ENCODE measurements at places on chromosomes 12 and 14.

DNA sequence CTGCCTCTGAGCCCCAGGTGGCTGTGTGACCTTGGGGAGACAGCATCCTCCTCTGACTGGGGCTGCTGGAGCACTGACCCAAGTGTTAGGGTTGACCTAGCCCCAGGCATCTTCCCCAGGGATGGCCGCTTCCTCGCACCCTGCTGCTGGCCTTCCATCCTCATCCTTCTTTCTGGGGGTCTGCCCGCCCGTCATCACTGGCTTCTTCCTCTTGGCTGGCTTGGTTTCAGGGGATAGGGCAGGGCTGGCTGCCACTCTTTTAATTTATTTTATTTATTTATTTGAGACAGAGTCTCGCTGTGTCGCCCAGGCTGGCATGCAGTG lies 3.5 kb downstream of the TEDC1 start:
- no peak for DNase-seq

DNA sequence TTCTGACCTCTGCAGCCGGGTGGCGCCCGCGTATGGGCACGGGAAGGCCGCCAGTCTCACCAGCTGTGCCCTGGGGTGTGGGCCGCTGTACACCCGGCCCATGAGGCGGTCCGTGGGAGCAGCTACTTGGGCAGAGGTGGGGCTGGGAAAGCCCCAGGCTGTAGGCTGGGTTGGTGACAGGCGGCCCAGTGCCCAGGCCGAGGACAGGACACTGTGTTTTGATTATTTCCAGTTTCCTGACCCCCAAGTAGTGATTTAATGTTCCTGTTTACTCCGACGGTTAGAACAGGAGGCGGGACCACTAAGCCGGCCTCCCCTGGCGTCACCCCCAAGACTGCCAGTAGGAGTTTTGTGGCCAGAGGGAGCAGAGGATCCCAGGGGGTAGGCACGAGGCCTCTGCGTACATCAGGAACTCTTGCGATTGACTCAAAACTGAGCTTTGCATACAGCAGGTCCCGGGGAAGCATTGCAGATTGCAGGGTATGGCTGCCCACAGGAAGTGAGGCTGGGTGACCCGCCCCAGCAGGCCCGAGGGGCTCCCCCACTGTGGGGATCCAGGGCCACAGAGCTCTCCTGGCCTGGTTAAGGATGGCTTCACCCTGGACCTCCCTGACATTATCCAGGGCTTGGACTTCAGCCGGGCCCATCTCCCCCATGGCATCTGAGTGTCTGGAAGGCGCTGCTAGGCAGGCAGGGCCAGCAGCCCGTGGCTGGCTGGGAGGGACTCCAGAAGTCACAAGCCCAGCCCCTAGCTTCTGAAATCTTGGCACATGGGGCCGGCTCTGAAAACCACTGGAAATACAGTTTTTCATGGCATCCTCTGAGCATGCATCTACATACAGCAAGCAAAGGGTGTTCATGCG lies 42.5 kb upstream of the DIO3 start:
- DNase-seq, result no peak

GRCh38 chr14:37021390-37021789 lies 151.0 kb downstream of the SLC25A21 start:
- no peak for DNase-seq

DNA sequence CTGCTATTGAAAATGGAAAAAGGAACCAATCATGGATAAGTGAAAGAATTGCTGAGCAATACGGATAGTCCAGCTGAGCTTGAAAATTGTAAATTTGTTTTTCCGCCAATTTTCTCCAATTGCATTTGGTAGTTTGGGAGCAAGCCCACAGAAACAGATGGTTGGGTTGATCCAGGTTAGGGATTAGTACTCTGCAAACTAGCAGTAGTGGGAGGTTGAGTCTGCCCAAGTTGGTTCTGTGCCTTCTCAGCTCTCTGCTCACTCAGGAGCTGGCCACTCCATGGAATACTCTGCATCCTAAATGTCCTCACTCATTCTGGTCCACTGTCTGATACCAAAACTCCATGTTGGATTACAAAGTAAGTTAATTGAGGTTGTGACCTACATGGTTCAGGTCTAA lies 361.1 kb upstream of the ATP2B1 start:
- DNase-seq, result no peak

DNA sequence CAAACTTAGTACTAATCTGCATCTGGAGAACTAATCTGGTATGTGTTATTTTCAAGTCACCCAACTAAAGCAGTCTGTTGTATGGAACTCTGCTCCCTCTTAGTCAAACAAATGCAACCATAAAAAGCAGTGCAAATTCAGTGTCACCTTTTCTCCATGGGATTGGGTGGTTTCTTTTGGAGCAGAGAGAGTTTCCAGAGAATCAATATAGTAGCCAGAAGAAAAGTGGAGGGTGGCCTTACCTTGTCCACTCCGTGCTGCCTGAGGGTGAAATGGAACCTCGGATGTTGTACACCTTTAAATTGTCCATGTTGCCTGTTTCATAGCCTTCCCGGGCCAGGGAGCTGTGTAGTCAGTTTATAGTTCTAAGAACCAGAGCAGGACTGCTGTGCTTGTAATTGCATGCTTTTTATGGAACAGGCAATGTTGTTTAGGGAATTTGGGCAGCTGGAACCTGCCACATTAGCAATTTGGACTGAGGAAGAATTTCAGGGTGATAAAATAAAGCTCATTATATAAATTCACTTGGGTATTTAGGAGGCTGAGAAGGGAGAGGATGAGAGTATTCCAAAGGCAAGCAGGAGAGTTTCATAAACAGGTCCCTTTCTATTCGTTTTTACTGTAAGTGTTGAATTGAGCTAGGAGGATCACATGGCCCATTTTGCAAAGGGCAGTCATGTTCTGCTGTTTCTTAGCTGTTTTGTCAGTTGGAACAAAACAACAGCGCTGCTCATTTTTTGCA lies 60.5 kb downstream of the CRADD start:
- no peak for DNase-seq

- no peak for DNase-seq
Observed at GRCh38 chr12:110780448-110780847, 37.8 kb upstream of the PPP1CC start.

- peak; percentile 42 for DNase-seq
Observed at GRCh38 chr12:52584156-52584682, 10.6 kb upstream of the KRT74 start.

- DNase-seq, result peak; percentile 61
Observed at GRCh38 chr12:95117178-95117599, 43.8 kb upstream of the NR2C1 start.

GRCh38 chr14:63512861-63513260 lies 30.3 kb downstream of the PPP2R5E start:
- no peak for DNase-seq

DNA sequence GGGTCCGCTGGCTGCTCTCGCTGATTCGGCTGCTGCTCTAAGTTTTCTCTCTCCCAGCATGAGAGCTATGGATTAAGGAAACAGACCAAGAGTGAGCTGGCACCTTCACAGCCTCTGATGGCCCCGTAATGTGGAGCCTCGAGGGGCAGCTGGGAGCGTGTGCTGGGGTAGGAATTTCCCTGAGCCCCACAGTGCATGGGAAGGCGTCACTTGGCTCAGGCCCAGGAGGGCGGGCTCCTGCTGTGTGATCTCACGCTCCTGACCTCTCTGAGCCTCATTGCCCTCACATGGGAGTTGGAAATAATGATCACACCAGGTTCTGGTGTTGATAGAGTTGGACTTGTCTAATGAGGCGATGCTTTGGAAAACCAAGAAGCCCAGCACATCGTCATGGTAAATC lies 238.6 kb upstream of the CRY1 start:
- no peak for DNase-seq

DNA sequence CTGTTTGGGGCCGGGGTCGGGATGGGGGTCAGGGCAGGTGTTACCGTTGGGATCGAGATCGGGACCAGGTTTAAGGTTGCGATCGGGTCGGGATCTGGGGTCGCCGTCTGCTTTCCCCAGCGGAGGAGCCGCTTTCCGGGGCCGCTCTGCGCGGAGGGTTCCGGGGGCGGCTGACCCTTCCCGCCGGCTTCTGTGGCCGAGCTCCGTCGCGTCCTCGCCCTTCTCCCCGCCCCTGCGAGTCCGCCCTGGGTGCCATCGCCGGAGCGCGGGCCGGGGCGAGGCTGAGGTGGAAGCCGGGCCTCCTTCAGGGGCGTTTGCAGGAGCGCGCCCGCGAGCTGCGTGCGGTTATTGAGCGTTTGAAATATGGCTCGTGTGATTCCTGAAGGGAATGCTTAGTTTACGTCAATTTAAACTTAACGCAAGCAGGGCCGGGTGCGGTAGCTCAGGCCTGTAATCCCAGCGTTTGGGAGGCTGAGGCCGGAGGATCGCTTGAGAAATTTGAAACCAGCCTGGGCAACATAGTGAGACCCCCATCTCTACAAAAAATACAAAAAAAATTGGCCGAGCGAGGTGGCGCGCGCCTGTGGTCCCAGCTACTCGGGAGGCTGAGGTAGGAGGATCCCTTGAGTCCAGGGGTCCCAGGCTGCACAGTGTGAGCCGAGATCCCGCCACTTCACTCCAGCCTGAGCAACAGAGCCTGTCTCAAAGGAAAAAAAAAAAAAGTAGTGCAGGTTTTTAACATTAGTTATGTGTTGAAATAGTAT lies 620 bp downstream of the PGAM5 start:
- DNase-seq, result peak; percentile 71

- no peak for DNase-seq
Observed at GRCh38 chr14:26427097-26427496, 170.7 kb downstream of the NOVA1 start.

DNA sequence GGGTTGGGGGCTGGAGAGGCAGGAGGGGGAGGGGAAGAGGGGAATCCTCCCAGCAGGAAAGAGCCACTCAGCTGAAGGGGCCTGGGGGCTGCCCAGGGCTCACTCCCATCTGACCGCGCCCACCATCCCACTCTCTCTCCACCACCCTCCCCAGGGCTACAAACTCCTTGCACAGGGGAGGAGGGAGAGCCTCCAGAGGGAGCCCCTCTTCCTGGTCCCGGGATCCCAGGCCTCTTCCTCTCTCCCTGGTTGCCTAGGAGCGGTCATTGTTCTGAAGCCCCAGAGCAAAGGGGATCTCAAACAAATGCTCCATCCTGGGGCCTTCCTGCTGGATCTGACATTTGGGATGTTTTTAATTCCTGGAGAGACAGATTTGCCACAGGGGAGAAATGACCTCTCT lies 39.8 kb upstream of the DLK1 start:
- DNase-seq, result no peak

DNA sequence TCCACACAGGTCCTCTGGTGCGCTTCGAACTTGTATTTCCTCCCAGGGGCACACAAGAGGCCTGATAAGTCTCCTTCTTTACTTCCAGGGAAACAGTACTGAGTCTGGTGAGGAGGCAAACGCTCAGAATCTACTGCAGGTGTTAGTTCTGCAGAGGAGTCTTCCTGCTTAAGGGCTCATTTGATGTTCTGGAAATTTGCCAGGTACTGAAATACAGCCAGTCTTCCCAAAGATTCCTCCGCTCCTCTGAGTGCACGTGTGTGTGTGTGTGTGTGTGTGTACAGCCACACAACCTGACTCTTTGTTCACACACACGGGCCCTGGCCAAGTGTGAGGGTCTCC lies 92.0 kb downstream of the FBXL14 start:
- DNase-seq, result no peak

DNA sequence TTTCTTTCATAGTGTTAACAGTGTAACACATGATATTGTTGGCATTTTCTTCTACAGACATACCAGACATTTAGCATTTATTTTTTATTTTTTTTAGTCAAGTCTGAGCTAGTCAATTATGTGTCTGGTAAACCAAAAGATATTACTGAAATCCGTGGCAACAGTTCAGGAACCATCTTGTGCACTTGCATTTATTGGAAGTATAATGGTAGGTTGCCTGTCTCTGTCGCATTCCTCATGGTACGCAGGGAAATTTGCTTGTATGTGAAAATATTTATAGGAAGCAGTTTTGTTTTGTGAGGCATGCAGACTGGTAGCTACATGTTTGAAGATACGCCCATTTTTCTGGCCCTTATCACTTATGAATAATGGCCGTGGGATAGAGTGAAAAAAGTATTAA lies 186.1 kb upstream of the SLC38A2 start:
- DNase-seq, result no peak

GRCh38 chr14:34912182-34912581 lies 37.0 kb upstream of the BAZ1A start:
- DNase-seq, result no peak

DNA sequence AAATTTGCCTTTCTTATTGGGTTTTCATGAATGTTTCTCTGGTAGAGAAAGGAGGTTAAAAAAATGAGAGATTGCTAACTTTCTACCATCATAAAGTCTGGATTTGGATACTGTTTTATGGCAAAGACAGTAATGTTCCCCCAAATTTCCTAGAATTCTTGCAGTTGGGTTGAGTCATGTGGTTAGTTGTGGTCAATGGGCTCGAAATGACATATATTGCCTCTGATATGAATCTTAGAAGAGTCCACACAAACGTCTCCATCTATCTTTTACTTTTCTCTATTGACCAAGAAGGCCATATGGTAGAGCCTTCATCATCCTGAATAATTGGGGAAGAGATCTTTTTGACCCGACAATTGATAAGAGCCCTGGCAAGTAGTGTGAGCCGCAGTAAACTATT lies 119.5 kb upstream of the PMCH start:
- no peak for DNase-seq

GRCh38 chr14:103097994-103098957 lies 3.8 kb downstream of the EXOC3L4 start:
- no peak for DNase-seq

GRCh38 chr12:52146822-52147366 lies 44.9 kb downstream of the KRT80 start:
- DNase-seq, result peak; percentile 64

DNA sequence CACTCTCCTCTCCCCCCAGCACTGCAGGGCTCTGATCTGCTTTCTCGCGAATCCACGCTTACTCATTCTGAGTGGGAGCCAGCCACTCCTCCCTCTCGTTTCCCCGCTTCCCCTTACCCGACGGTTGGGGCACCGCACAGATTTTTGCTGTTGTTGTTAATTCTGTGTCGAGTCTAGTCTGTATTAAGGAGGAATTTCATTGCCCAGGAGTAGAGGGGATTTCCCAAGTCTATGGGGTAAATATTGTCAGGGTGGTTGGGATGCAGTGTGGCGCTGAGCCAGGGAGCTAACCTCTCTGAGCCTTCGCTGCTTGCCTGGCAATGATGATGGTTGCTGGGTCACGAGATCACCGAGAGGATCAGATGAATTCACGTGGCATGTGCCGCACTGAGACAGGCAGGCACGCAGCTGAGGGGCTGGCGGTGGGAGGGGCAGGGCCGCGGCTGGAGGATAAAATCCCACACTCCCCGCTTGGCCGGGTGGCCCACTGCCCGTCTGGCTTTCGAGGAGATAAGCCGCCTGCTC lies 18.5 kb downstream of the NCOR2 start:
- DNase-seq, result no peak

- DNase-seq, result peak; percentile 82
Observed at GRCh38 chr12:47267571-47267970, 187.8 kb upstream of the AMIGO2 start.

DNA sequence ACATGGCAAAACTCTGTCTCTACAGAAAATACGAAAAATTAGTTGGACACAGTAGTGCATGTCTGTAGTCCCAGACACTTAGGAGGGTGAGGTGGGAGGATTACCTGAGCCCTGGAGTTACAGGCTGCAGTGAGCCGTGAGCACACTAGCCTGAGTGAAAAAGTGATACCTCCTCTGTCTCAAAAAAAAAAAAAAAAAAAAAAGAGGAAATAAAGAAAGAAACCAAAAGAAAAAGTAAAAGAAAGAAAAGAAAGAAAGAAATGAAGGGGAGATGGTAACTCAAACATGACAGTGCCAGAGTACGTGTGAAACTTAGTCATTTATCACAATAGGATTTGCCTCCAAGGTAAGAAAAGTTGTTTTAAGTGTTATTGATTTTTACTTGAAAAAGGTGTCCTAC lies 407.0 kb upstream of the MGAT4C start:
- DNase-seq, result no peak

- no peak for DNase-seq
Observed at GRCh38 chr14:68792678-68792978, 239 bp downstream of the ZFP36L1 start.

- DNase-seq, result no peak
Observed at GRCh38 chr14:56211844-56212243, 93.6 kb downstream of the PELI2 start.

Data from islet precursor cell (in vitro differentiated cells).